Fibroblast of skin of back (primary cell): ENCODE measurements at places on chromosomes 13 and 19.
A peak's percentile ranks its signal among the peaks of the same experiment; 100 is the strongest.

- DNase-seq = no peak
Measured at GRCh38 chr13:33050161-33050560, 33.9 kb downstream of the KL start.

DNA sequence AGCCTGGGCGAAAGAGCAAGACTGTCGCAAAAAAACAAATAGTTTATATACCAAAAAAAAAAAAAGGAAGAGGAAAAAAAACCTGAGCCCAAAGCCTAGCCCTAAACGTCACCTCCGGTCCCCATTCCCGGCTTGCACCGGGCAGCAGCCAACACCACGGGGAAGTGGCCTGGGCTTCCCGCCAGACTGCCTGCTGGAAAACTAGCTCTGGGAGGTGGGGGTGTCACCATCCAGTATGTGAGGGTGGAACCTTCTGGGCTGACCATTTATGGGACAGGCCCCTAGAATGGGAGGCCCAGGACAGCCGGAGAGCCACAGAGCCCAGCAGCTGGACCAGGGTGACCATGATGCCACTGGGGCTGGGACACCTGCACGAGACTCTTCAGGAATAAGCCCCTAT is 37.3 kb downstream of the IL12RB1 start:
- no peak for DNase-seq

- DNase-seq = peak; percentile 75
Measured at GRCh38 chr19:17841810-17842662, 5.7 kb downstream of the JAK3 start.

DNA sequence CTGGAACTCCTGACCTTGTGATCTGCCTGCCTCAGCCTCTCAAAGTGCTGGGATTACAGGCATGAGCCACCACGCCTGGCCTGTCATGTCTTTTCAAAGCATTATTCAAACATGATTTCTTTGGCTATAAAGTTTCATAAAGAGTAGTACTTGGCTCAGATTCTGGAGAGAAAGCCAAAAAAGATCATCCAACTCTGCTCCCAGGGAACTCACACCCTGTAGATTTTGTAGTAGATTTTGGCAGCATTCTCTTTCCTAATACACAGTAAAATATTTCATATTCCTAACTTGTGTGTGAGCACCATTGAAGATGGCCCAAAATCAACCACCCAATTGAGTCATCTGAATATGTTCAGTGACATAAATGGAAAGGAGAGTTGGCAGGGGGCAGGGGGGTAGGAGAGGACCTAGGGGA is 48.4 kb downstream of the CAB39L start:
- DNase-seq = peak; percentile 56
